ENCODE measurements at places on chromosomes 13 and 19.

DNA sequence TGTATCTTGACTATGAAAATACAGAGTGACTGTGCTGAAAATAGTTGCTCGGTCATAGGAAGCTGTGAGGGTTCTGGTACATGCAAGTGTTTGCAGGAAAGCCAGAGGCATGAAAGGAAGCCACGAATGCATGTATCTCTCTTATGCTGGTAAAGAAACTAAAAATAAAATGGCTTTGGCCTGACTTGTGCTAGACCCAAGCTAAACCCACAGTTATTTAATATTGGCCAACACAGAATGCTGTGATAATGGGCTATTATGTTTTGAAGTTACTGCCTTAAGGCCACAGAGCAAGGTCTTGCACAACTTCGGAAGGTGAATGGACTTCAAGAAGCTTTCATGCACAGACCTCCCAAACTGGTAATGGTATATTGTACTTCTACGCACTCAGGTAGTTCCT lies 518.2 kb upstream of the HTR2A start:
- peak; percentile 1 for DNase-seq

DNA sequence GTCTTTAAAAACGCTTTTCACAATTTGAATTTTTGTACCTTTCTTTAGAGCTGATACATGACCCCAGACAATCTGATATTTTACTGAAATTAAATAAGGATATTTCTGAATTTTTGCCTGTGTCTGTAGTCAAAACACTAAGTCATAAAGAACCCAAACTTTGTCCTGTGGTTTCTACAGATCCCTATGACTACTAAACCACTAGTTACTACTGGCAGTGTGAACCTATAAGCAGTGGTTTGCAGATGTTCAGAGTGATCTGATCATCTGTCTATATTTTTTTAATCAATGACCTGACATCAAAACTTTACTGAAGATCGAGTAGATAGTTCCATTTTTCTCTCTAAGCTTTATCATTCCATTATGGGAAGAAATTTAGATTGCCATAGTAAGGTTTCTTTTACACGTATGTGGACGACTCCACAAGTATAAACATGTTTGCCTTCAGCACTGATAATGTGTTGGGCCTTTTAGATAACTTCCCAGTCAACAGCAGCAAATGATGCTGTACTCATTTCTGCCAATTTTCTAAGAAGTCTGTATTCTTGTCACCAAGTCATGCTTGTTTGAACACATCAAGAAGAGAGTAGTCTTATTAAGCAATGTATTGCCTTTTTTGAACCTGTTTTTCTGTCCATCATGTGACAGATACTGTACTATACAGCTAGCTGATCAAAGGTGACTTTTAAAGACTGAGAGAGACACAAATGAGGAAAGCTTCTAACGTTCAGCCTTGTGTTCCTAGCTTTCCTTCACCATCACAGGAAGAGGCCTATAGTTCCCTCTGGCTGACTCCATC lies 21.8 kb downstream of the POLR1D start:
- no peak for DNase-seq

DNA sequence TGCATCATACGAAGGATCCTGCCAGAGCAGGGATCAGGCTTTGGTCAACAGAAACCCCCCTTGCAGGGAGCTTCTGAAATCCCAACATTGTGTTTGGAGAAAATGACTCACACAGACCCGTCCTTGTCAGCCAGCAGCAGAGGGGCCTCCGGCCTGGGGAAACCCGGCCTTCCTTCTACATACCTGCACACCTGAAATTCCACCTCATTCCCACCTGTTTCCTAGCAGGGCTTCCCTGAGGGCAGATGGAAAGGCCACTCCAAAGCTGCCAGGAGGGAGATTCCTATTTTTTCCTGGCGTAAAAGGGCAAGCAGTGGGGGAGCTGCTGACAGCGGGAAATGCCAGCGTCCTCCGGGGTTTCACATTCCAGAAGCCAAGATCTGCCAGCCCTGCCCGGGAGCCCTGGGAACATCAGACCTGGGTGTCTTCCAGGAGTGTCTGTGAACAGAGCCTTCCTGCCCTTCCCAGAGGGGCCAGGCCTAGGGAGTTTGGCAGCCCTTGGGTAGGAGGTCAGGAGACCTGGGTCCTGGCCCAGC lies 3.0 kb upstream of the IGFL1 start:
- DNase-seq, result no peak

GRCh38 chr13:102770435-102770834 lies 3.2 kb downstream of the TEX30 start:
- DNase-seq, result no peak

DNA sequence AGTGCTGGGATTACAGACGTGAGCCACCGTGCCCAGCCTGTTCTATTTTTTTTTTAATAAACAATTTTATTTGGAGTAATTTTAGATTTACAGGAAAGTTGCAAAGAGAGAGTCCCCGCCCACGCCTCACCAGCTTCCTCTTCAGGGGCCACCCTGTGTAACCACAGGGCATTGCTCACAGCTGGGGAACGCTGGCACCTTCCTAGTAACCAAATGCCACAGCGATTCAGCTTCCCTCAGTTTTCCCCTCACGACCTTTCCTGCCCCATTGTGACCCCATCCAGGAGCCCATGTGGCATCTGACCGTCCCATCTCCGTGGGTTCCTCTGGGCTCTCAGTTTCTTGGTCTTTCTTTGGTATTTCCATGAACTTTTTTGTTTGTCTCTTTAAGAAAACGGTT lies 83.9 kb downstream of the GNG7 start:
- peak; percentile 42 for DNase-seq

DNA sequence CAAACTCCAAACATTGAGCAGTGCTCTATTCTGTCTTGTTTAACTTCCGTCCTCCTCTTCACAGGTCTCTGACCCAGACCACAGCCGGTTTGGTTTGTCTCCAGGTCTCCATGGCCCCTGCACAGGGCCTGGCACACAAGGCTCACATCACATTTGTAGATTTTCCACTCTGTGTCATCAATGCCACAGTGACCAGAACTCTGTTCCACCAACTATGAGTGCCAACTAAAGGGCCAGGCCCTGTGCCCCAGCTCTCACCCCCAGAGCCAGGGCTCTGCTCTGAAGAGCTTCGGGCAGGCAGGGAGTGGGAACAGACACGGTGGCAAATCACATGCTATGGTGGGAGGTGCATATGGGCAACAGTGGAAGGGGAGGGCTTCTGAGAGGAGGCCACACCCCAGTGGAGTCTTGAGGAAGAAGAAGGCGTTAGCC lies 16.0 kb downstream of the SMG9 start:
- DNase-seq, result no peak

DNA sequence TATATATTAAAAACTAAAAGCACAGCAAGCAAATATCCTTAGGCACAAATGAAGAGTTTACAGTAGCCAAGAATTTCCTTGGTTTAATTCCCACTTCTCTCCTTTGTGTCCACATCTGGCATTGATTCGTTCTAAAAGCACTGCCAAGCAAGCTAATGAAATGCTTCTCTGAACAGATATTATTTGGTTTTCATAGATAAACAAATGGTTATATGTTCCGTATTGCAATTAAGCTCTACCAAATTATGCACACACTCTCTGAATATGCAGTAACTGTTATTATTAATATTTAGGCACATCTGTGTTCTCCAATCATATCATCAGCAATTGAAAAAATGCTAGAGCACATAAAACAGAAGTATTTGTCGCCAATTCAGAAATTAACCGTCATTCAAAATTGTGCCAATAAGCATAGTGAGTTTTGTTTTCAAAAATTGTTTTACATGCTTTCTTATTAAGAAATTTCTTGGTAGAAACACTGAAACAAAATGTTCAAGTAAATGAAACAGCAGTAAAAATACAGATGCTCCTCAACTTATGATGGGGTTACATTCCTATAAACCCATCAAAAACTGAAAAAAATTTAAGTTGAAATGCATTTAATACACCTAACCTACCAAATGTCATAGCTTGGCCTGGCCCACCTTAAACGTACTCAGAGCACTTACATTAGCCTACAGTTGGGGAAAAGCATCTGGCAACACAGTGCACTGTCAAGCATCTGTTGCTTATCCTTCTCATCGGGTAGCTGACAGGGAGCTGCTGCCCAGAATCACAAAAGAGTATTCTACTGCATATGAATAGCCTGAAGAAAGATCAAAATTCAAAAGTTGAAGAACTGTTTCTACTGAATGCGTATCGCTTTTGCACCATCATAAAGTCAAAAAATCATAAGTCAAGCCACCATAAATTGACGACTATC lies 2134.7 kb downstream of the PCDH9 start:
- DNase-seq, result no peak

- DNase-seq, result no peak
Measured at GRCh38 chr13:105410602-105411001, 1124.9 kb downstream of the EFNB2 start.

- no peak for DNase-seq
Measured at GRCh38 chr13:50513300-50513877, 330.1 kb downstream of the DLEU7 start.

DNA sequence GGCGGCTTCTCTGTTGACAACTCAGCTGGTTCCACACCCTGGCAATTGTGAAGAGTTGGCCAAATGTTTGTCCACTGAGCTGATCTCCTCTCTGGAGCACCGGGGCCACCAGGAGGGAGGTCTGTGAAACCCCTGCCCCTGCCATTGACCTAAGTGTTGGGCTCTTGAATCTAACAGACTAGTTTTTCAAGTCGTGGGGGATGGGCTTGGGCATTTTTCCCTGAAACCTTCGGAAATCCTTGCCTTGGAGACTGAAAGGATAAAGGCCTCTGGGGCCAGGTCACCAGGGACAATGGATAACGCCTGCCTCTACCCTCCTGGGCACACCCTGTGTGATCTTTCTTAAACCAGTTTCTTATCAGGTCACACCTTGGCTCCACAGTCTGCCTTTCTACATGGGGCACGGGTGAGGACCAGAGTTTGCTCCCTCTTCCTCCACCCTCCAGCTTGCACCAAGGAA lies 881 bp downstream of the GEMIN7 start:
- no peak for DNase-seq
